AG04449 (cell line): ENCODE measurements at places on chromosomes 4 and X.

- peak; percentile 61 for DNase-seq
Measured at GRCh38 chr4:176185051-176185450, 10.3 kb downstream of the SPATA4 start.

DNA sequence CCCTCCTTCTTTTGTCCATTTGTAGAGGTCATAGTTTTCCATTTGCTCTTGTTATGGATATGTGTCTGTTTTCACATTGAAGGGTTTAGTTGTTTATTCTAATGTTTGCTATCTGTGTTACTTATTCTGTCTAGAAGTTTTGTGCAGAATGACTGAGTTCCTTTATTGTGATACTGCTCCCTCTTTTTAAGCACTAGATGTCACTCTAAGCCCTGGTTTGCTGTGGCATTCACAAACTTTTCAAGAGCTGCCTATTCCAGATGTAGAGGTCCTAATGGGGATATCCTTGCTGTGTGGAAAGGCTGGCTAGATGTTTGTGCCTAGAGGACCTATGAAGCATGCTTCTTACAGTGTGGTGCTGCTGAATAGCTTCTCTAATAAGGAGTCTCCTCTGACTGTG lies 338.6 kb downstream of the SPIN4 start:
- no peak for DNase-seq

DNA sequence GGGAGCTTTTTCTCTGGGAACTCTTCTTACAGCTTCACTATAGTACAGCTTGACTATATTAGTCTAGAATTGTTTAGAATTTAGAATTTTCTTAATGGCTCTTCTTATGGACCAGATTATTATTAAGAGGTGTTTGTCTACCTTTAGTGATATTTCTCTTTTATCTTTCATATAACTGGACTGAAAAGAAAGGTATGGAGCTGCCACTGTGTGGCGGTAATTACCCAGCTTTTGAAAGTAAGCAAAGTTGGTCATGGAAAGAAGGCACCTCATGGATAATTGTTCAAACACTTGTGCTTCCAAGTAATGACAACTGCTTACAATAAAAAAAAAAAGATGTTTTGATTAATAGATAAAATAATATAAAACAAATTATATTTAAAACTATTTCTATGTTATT lies 1112.5 kb downstream of the TECRL start:
- DNase-seq, result no peak

GRCh38 chr4:170398218-170398617 lies 308.5 kb upstream of the AADAT start:
- no peak for DNase-seq

- DNase-seq, result no peak
Measured at GRCh38 chr4:125313989-125314667, 627 bp upstream of the FAT4 start.
